Inflammatory macrophage (primary cell): ENCODE measurements at places on chromosomes 16 and 17.
A peak's percentile ranks its signal among the peaks of the same experiment; 100 is the strongest.

GRCh38 chr17:68387435-68388218 lies 69.7 kb downstream of the WIPI1 start:
- no peak for DNase-seq

- DNase-seq = no peak
Measured at GRCh38 chr16:31489298-31489564, 6.3 kb downstream of the SLC5A2 start.

DNA sequence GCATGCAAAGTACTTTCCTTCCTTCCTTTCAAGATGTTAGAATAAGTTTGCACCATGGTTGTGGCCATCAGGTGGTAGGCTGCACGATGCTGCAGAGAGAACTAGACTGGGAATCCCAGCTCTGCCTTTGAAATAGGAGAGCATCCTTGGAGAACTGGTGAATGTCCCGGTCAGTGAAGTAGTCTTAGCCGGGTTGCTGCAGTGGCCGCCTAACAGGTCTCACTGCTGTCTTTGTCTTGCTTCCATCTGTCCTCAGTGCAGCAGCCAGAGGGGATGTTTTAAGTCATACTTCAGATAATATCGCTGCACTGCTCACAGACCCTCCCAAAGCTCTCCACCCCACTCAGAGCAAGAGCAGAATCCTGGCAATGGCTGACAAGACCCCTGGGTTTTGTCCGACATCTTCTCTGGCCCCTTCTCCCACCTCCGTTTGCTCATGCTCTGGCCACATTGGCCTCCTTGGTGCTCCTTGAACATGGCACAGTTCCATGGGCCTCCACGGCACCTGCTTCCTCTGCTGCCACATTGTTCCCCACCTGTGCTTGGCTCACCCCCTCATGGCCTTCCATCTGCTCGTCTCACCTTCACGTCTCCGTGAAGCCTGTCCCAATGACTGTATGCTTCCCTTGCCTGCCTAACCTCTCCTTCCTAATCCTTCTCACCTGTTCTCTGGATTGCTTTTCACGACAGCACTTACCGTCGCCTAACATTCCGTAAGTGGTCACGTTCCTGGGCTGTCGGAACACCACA lies 439.8 kb downstream of the UTP18 start:
- no peak for DNase-seq

- DNase-seq = no peak
Measured at GRCh38 chr17:74728702-74729075, 8.4 kb upstream of the RAB37 start.

DNA sequence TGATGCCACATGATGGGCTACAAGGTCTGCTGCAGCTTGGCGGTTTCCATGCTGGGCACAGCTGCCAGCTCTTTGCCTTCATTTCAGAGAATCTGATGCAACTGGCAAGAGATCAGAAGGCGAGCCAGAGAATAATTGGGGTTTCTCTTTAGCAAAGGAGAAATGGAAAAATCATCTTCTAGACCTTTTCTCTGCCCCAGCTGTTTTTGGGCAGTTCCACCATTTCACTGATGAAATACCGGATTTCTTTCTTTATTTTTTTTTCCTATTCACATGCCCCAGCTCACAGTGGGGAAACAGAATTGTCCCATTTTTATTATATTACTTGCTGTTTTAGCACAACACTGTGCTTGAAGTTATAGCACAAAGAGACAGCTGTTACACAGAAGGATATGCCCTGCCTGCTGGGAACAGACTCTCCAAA lies 439.3 kb upstream of the GOT2 start:
- no peak for DNase-seq

DNA sequence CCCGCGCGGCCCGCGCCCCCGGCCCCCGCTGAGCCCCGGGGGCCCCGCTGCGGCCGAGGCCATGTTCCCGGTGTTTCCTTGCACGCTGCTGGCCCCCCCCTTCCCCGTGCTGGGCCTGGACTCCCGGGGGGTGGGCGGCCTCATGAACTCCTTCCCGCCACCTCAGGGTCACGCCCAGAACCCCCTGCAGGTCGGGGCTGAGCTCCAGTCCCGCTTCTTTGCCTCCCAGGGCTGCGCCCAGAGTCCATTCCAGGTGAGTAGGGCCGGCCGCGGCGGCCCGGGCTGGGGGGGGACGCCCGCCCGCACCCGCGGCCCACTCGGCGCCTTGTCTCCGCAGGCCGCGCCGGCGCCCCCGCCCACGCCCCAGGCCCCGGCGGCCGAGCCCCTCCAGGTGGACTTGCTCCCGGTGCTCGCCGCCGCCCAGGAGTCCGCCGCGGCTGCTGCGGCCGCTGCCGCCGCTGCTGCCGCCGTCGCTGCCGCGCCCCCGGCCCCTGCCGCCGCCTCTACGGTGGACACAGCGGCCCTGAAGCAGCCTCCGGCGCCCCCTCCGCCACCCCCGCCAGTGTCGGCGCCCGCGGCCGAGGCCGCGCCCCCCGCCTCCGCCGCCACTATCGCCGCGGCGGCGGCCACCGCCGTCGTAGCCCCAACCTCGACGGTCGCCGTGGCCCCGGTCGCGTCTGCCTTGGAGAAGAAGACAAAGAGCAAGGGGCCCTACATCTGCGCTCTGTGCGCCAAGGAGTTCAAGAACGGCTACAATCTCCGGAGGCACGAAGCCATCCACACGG lies 504 bp downstream of the MAZ start:
- DNase-seq = peak; percentile 40
